ENCODE measurements at places on chromosomes 11 and 22. TPM values are rescaled to one million over a fixed set of nuclear protein-coding genes. Genes with fewer than 3 reads are reported as not detected.

Gene CST6
- not detected for total RNA-seq

Gene OR4C12
- not detected for total RNA-seq

Gene MS4A6E
- not detected for total RNA-seq

Gene POU2AF3
- not detected for total RNA-seq

Gene SYCE3
- total RNA-seq, result not detected

Gene OOSP4B
- not detected for total RNA-seq

Gene SOX10
- total RNA-seq, result not detected

Gene PHLDA2
- not detected for total RNA-seq

Gene OR6T1
- total RNA-seq, result not detected

Gene SCUBE1
- total RNA-seq, result 13.7 TPM

Gene NAV2
- 73.1 TPM for total RNA-seq

Gene OR56A1
- total RNA-seq, result not detected

Gene PES1
- 65.6 TPM for total RNA-seq

Gene PRR33
- 0.05 TPM for total RNA-seq
